ENCODE measurements at places on chromosomes 5 and 9.

GRCh38 chr9:84174486-84174885, 166.1 kb downstream of the SLC28A3 start:
- ATAC-seq: no peak

DNA sequence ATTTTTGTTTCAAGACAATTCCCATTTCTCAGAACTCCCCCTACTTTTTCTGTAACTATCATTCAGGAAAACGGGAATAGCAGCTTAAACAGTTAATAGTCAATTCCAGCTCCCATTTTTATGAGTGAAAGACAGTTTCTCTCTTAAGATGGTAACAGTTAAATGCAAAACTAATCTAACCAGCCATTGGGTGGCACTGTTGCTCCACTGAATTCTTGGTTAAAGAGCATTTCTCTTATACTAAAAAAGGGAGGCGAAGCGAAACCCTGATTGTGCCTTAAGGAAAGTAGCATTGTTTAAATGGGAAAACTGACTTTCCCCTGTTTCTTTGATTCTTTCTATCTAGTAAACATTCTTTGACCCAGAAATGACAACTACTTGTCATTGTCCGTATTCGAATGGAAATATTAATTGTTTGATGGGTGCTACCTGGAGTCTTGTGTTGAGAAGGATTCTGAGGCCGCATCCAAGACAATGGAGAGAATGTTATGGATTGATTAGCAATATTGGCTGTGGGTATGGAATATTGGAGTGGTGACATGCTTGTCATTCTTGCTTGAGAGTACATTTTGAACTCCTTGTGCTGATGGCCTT, 507.8 kb downstream of the MAT2B start:
- ATAC-seq: no peak

DNA sequence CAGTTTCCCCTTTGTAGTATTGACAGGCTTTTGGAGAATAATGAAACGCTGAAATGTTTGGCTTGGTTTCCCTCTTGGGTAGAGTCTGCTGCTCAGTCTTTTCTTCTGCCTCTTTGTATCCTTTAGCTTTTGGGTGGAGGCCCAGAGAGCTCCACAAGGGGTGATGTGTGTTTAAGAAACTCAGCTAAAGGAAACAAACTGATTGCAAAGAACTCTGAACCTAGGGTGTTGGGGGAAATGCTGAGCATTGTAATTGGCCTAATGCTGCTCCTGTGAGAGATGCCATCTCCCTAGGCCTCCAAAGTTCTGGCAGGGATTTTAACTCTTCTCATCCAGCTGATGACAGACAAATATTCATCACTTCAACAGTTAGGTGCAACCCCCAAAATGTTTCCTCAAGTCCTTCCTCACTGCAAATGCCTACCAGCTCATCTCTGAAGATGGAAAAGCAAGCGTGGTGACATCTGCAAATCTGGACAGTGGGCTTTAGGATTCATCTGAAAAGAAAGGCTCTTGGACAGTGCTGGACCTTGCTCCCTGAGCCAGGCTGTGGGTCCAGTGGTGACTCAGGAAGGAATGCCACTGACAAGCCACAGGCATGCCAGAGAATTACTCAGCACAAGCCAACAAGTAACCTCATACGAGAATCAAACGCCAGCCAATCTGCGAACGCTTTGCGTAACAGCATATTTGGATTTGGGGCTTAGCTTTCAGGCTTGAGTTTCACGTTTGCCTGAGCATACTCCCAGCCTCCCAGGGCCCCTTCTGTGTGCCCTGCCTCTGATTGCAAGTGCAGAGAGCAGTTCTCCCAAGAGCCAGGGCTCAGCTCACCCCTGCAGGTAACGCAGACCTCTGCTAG, 30.5 kb upstream of the ZSWIM6 start:
- no peak for ATAC-seq

- no peak for ATAC-seq
Measured at GRCh38 chr9:38214432-38214831, 145.4 kb upstream of the SHB start.

DNA sequence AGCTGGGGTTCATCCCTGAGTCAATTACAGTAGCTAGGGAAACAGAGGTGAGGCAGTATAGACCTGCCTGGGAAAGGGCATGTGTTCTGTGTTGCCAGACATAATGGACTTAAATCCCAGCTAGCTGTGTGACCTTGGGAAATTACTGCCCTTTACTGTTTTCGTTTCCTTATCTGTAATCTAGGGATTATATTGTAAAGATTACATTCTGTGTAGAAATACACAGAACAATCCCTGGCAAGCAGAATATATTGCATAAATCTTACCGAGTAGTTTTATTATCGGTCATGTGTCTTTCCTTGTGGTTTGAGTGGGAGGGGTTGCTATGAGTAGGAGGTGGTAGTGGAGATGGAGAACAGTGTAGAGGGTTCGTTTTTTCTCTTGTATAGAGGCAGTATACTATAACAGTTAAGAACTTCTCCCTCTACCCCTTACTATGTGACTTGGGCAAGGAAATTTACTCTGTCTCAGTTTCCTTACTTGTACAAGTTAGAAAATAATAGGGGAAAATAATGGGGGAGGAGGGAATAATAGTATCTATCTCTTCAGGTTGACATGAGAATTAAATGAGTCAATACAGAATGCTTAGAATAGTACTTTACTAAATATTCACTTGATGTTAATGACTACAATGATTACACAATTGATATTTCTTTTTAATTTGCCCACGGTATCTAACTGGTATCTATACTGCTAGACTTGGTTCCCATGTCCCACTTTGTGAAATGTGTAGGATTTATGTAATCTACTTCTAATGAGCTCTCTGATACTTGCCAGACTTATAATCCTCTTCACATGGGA, 7.1 kb upstream of the DMXL1 start:
- ATAC-seq: peak; percentile 95

GRCh38 chr5:61004448-61004847, 59.4 kb downstream of the NDUFAF2 start:
- no peak for ATAC-seq

DNA sequence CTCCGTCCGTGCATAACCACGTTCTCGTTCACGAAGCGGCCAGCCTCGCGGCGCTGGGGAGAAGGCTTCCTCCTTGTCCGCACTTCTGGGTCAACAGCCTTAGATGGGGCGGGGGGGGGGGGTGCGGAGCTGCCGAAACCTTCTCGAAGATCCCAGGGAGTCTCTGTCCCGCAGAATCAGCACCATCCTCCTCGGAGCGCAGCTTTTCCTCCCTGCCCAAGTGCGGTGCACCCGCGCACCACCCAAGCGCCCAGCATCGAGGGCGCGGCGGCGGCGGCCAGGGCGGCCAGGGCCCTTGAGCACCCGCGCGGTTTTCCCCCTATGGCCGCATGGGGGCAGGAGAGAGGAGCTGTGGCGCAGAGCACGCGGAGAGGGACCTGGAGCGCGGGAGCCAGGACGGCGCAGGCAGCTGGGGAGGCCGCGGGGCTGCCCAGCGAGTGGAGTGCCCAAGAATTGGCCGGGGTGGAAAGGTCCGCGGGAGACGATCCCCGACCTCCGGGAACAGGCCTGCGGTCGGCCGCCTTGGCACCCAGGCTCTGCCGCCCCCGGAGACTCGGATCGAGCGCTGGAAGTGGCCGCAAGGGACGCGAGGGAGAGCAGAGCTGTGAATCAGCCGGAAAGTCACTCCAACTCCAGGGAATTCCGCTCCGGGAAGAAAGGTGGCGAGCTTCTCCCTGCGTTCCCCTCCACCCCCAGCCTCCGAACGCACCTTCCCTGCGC, 43.1 kb downstream of the TMEM174 start:
- peak; percentile 79 for ATAC-seq

- no peak for ATAC-seq
Measured at GRCh38 chr9:87167582-87167981, 220.3 kb upstream of the GAS1 start.

DNA sequence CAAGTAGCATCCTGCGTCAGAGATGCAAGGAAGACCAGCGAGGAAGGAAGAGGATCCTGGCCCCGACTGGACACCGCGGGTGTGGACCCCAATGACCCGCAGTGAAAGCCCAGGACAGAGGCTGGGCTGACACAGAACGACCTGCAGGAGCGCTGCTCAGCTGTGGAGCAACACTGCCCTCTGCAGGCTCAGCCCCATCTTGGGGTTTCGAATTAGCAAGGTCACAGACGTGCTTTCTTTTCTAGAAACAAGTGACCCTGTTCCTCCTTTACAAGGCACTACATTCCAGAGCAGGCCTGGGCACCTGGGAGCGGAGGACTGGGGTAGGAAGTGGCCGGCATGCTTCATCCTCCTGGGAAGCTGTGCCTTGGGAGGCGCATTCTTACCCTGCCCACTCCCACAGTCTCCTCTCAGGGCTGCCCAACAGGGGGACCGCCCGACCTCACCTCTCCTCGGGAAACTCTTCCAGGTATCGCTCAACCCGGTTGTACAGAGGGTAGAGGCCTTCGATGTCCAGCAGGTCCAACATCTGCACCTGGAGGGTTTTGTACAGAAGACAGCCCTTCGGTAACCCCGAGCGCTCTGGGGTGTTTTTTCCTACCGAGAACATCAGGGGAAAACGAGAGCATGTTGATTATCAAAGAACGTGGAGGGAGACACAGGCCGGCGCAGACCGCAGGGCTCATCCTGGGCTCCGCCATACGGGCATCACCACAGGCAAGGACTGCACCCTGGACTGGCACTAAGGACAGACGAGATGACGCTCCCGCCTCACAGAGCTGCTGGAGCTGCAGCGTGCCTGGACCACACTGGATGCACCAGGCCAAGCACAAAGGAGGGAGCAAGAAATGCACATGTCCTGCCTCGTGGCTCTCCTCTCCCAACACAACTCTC, 35.0 kb downstream of the IPPK start:
- ATAC-seq: peak; percentile 48

- ATAC-seq: no peak
Measured at GRCh38 chr5:75363111-75363510, 26.1 kb downstream of the HMGCR start.

GRCh38 chr5:173913686-173914321, 25.7 kb downstream of the CPEB4 start:
- ATAC-seq: no peak

DNA sequence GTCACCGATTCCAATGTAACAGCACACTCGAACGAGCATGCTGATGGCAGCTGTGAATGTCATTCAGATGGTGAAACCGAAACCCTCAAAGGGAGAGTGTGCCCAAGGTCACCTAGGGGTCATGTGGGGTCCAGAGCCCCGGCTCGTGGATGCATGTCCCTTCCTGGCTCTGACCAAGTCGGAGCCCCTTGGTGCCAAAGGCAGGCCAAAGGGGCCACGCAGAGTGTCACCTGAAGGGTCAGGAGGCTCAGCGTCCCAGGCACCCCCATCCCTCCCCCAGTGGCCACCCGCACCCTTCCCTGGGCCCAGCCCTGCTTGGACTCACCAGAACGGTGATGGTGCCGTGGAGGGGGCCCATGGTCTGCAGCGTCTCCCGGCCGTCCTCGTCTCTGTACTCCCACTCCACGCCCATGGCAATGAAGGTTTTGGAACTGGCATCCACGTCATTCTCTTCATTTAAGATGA, 69.5 kb downstream of the ZNF354C start:
- ATAC-seq: no peak

Data from activated T-helper 17 cell treated with anti-CD3 and anti-CD28 coated beads, Interleukin-2, amount 50 U/mL, for 72 hours (primary cell).